ENCODE measurements at places on chromosomes 12 and 14.

GRCh38 chr14:50542941-50543418 is 10.6 kb upstream of the MAP4K5 start:
- DNase-seq, result no peak

GRCh38 chr12:9221483-9221882 is 13.3 kb upstream of the PZP start:
- no peak for DNase-seq

GRCh38 chr14:56709201-56709600 is 101.1 kb downstream of the OTX2 start:
- no peak for DNase-seq

DNA sequence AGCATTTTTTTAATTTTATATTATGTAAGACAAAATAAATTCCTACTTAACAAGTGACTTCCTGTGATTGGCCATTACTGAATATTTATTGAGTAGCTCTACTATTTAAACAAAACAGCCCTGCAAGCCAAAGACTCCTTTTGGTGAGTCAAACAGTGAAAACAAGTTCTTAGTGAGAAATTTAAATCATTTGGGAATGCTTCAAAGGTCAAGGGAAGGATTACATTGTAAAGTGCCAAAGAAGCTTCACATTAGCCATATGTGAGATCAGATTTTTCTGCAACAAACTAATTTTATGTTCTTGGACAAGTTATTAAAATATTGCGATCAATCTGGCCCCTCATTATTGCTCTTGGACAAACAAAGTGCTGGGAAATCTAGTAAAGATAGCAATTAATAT is 795.4 kb upstream of the MGAT4C start:
- no peak for DNase-seq

DNA sequence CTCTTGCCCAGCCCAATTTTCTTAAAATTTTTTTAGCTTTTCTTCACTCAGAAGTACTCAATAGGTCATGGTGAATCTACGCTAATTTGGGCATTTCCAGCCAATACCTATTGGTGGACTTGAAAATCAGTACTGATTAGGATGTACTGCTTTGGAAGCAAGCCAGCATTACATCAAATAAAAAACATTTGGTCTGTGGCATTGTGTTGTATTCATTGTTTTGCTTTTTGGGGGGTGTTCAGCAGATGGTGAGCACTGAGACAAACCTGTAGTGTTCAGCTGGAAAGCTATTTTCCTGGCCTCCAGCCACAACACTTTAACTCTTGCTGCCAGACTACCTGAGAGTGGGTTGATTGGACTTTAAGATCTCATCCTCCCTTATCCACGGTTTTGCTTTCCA is 4.0 kb downstream of the MAPKAPK5 start:
- no peak for DNase-seq

DNA sequence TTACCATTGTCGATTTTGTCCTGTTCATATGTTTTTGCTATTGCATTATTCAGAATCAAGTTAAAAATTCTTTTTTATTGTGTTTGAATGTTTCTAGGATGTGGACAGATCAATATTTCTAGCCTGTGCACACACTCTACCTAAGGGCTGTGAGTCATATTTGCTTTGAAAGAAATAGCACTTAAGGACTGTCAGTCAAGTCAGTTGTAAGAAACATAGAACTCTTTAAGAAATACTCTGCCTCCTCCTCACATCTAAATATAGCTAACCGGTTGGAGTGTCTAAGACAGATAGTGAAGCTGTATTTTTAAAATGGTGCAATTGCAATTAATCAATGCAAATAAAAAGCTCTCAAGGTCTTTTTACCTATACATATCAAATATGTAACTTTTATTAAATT is 17.9 kb upstream of the MGST1 start:
- DNase-seq, result no peak

GRCh38 chr12:103140286-103140685 is 182.8 kb downstream of the ASCL1 start:
- DNase-seq, result no peak

GRCh38 chr12:50641566-50641965 is 122.3 kb upstream of the ATF1 start:
- DNase-seq, result no peak

DNA sequence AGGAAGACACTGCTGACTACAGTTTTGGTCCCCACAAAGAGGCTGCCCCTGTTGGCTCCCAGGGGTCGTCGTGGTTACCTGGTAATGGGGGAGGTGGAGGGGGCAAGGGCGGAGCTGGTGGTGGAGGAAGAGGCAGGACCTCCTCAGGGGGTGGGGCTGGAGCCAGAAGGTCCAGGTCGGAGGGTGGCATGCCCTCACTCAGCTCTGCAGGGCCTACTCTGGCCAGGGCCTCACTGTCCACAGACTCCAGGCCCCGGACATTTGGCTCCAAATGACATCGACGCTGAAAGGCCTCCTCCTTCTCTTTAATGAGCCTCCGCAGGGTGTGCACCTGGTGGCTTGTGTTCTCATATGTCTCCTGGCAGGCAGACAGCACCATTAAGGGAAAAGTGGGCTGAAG is 28.5 kb downstream of the PRPF40B start:
- no peak for DNase-seq

DNA sequence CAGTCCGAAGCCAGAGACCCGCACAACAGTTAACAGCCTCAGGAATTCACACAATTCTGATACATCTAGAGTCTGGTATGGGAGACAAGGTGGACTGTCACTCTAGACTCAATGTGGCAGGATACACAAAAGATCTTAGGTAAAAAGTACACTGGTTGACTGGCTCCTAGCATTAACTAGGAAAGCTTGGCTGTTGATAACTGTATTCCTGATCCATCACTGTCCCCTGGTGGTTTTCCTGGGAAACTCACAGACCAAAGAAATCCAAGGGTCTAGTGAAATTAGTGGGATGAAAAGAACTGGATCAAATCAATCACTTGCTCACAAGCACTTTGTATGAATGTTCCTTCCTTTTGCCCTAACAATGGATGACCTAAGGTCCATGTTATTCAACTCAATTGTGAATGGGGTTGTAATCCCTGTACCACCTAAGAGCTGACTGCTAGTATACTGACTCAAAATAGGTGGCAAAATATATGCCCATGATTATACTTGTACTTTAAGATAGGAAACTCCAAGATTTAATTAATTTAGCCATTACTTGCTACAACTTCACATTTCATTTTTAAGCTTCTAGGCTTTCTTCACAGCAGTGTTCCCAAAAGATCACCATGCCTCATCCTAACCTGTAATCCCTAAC is 14.0 kb downstream of the NPC2 start:
- DNase-seq, result no peak

- no peak for DNase-seq
These were observed 9.5 kb downstream of the TBX3 start for GRCh38 chr12:114674251-114675047.

Data from vagina (tissue), 2 donors.